LNCaP clone FGC (cell line): ENCODE measurements at places on chromosomes 1 and 21.

DNA sequence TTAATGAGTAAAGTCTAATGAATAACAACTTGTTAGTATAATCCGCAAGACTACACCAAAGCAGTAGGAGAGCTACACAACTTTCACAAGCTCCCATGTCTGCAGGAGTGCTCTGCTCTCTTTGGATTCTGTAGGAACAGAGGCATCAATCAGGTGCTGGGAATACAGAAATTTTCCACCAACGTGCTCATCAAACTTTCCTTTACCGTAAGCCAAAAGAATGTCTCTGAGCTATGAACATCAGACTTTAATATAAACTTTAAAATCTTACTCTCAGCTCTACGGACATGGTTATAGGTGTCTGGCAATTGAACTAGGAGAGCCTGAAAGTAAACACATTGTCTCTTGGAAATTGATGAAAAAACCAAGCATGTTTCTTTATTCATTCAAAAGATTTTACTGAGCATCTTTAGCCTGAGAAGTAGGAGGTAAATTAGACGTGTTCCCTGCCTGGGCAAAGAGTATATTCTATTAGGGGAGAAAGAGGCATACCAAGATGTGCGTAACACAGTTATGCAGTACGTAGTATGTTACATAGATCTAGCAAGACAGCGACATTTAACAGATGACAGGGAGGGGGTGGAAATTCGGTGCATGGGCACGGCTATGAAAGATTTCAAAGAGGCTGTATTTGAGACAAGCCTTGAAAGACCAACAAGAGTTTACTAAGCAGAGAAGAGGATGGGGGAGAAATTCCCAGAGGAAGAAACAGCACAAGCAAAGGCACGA is 85.2 kb downstream of the TM2D1 start:
- no peak for DNase-seq

DNA sequence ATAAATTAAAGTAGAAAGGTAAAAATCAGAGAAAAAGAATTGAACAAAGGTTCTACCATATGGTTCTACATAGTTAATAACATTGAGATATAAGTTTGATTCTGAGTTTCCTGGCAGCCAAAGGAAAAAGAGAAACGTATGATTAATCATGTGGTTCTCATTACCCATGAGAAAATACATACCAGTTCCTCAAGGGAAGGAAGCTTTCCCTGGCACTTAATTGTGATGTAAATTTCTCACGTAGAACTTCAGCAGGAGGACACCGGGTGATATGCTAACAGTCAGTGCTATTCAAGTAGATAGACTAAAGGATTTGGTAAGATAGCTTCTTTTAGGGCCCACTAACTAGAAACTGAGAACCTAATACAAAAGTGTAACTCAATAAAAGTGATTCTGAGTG is 218.5 kb downstream of the NFIA start:
- DNase-seq: no peak

- DNase-seq: no peak
Observed at GRCh38 chr1:211577819-211578639, 932 bp downstream of the SLC30A1 start.

GRCh38 chr1:64265141-64265540 is 61.7 kb downstream of the UBE2U start:
- no peak for DNase-seq

DNA sequence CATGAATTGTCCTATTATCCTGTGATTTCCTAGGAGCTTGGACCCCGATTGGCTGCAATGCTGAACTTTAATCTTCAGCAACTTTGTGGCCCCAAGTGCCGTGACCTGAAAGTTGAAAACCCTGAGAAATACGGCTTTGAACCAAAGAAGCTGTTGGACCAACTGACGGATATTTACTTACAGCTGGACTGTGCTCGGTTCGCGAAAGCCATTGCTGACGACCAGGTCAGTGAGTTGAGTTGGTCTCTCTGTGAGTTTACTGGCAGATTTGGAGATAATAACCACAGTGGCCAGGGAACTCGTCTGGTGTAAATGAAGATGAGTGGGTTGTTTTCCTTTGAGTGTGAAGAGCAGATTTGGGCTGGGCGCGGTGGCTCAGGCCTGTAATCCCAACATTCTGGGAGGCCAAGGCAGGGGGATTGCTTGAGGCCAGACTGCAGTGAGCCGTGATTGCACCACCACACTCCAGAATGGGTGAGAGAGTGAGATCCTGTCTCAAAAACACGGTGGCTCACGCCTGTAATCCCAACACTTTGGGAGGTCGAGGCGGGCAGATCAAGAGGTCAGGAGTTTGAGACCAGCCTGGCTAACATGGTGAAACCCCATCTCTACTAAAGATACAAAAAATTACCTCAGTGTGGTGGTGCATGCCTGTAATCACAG is 39.1 kb upstream of the KIF1B start:
- no peak for DNase-seq

DNA sequence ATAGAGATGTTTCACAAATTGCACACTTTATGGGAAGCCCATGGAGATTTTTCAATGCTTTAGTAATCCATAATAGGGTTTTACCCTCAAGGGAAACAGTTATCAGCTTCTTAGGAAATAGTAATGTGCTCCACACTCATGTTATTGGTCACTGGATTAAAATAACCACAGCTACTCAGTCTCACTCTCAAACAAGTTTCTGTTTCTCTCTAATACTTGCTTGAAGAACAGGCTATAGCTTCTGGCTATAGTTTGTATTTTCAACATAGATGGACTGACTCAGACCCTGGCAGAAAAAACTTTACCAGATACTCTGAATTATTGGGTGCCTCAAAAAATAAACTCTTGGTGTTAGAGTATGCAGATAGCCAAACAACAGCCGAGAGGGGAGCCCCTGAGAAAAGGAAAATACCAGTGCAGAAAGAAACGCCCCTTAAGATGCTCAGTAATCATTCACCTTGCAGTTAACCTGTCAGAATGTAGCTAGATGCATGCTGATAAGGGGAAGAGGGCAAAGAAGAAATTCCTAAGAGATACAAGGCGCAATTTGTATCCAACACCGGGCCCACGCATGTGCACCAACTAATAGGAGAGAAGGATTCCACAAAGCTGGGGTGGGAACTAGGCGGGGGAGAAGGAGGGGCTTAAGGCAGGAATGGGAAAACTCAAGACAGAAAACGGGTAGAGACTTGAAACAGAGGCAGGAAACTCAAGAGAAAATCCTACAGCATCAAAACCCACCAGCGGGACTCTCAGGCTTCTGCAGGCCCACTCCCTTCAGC is 30.4 kb upstream of the PDE4B start:
- no peak for DNase-seq

- no peak for DNase-seq
Observed at GRCh38 chr1:89273324-89273778, 691 bp upstream of the GBP5 start.

DNA sequence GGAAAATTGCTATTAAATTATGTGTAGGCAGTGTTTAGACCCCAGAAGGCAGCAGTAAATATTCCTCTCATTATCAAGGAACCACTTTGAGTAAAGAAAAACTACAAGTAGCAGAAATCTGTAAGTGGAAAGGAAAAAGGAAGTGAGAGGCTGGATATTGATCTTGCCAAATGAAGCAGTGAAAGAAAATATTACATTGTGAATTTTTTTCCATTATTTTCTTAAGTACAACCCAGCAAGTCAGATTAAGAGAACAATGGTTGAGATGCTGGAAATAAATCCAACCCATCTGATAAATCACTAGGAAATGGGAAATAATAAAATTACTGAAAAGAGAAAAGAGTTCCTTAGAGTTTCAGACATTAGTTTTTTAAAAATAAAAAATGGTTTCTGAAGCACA is 106.7 kb downstream of the HMCN1 start:
- no peak for DNase-seq

- no peak for DNase-seq
Observed at GRCh38 chr1:241499910-241500309, 19.6 kb downstream of the FH start.

GRCh38 chr1:16727190-16728111 is 12.9 kb upstream of the RNU1-4 start:
- peak; percentile 60 for DNase-seq

- DNase-seq: no peak
Observed at GRCh38 chr21:20016435-20017005, 981.7 kb upstream of the NCAM2 start.

DNA sequence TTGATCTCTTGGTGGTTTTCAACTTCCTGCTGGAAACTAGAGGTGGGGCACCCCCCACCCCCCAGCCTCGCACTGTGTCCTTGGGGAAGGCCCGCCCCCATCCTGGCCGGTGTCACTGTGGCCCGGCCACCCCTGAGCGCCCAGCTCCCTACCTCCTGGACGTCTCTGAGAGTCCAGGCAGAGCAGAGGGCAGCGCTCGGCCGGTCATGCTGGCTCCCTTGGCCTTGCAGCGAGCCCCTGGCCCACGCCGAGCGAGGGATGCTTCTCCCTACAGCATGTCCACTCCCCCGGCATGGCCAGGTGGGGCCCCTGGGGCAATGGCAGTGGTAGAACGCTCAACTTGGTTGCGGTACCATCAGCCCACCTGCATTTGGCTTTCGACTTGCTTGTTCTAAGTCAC is 28.7 kb upstream of the TRAPPC10 start:
- DNase-seq: no peak

- no peak for DNase-seq
Observed at GRCh38 chr1:164787834-164788231, 228.8 kb downstream of the PBX1 start.

DNA sequence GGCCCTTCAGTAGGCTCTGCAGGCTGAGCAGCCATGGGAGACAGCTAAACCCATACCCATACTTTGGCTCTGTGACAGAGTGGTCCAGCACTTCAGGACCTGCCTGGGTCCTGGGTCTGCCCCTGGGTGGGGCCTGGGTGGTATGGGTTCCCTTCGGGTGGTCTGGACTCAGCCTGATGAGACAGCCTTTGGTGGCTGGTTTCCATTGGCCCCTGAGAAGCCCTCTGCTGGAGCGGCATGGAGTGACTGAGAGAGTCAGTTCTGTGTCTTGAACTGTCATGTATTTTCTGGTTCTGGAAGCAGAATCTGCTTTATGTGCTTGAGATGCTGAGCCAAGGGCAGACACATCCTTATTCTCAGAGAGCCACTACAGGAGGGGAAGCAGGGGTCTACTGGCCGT is 31.3 kb upstream of the KCNA2 start:
- no peak for DNase-seq

GRCh38 chr21:28822486-28823335 is 170.0 kb downstream of the LTN1 start:
- peak; percentile 11 for DNase-seq
